ENCODE measurements at places on chromosomes 7 and 10.

- no peak for DNase-seq
These were observed 20.9 kb upstream of the GRIFIN start for GRCh38 chr7:2497065-2497464.

GRCh38 chr7:1030444-1031070, 13.8 kb upstream of the GPR146 start:
- no peak for DNase-seq

GRCh38 chr10:96238646-96239623, 32.4 kb downstream of the BLNK start:
- DNase-seq = no peak

GRCh38 chr10:114207349-114207748, 28.2 kb downstream of the TDRD1 start:
- DNase-seq = no peak

DNA sequence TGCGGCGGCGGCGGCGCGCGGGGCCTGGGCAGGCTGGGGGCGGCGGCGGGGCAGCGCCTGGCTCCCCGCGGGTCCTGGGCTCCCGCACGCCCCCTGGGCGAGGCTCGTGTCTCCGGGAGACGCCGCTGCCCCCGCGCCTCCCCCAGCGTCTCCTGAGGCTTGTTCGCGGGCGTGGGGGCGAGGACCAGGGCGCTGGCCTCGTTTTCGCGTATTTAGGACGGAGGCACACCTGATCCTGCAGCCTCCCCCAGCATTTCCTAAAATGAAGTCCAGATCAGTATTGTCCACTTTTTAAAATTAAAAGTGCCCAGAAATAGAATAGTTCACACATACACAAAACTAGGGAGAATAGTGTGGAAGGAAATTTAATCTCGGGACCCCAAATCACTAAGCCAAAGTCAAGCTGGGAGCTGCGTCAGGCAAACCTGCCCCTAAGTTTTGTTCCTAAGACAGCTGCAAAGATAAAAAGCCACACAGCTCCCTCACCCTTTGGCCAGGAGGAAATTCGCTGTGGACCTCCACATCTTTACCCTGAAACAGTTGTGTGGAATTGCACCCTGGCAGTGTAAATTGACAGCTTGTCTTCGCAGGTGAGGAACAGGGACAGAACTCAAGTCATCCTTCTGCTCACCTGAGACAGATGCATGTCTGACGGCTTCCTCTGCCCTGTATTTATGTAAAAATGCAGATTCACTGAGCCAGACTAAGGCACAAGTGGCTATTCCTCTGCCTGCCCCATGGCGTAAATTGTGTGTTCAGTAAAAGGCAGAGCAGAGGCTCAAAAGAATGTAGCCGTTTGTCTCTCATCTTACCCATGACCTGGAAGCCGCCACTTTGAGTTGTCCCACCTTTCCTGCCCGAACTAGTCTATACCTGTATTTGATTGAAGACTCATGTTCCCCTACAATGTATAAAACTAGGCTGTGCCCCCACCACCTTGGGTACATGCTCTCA, 740 bp downstream of the GALNT11 start:
- no peak for DNase-seq

DNA sequence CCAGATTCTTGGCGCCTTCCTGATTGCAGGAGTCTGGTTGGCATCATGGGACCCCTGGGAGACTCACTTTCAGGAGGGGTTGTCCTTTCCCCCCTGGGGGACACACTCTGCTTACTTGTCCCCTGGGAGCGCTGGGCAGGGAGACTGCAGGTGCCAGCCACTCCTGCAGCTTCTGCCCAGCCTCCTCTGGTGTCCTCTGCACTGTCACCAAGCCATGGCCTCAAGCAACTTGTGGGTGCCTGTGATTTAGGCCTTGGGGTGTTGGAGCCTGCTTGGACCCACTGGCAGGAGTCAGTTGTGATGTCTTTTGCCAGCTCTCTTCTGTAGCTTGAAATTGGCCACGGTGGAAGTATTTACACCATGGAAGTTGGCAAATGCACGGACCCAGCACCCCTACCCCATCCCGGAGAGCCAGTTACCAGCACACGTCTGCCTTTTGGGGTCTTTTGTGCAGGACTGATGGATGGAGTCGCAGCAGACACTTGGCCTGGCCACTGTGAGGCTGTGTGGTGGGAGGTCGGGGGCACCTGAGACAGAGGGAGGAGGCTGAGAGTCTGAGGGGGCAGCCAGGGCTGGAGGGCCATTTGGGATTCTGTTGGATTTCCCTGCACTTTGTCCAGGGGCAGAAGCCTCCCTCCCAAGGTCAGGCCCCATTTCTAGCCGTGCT, 104.7 kb downstream of the LHPP start:
- DNase-seq = no peak

GRCh38 chr10:131728286-131729228, 172.3 kb upstream of the PPP2R2D start:
- no peak for DNase-seq

GRCh38 chr7:47034180-47034579, 547.7 kb downstream of the TNS3 start:
- no peak for DNase-seq

GRCh38 chr10:93465806-93466675, 16.1 kb downstream of the MYOF start:
- DNase-seq = no peak

DNA sequence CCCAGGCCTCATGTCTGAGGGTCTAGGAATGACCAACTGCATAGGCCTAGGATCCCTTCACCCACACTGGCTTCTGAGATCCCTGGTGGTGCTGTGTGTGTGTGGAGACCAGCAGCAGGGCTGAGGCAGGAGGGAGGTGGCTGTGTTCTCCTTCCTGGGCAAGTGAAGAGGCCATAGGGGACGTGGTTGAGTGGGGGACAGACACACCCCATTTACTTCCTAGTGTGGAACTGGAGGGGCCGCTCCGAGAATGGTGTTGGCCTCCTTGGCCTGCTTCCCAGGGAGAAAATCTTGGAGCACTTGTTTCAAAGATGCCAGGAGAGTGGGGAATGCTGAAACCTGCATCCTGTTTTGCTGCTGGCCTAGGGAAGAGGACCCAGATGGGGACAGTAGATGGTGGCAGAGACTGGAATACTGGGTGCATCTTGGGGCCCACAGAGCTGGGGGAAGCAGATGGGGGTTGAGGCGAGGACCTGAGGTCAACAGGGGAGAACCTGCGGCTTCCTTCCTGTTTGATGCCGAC, 19.1 kb downstream of the UBTD1 start:
- no peak for DNase-seq

- no peak for DNase-seq
These were observed 63.4 kb downstream of the CAV1 start for GRCh38 chr7:116588225-116588624.

DNA sequence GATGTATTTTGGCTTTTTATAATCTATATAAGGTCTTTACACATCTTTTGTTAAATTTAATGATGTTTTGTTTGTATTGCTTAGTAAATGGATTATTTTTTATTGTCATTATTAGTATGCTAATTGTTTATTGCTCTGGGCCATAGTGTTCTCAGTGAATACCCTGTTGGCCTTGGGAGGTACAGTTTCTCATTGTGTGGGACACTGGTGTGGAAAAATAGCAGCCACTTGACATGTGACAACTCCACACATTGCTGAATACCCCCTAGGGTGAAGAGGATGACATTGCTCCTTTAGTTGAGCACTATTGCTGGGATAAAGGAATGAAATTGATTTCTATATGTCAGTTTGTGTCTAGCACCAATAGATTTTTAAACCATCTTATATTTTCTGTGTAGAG, 130.9 kb downstream of the CCNY start:
- no peak for DNase-seq

DNA sequence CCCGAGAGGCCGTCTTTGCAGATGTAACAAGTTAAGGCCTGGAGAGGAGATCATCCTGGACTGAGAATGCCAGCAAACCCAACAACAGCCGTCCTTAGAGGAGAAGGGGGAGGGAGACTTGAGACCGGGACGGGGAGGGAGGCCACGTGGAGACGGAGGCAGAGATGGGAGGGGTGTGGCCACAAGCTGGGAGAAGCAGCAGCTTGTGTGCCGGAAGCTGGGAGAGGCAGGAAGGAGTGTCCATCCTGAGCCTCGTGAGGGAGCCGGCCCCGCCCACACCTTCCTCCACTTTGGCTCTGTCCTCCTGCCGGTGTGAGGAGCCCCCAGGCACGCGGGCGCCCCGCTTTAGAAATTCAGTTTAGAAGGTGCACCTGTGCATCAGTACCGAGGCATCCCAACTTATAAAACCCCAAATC, 95.7 kb downstream of the DNAJB6 start:
- DNase-seq = no peak

GRCh38 chr7:55502858-55503440, 69.4 kb downstream of the VOPP1 start:
- no peak for DNase-seq

DNA sequence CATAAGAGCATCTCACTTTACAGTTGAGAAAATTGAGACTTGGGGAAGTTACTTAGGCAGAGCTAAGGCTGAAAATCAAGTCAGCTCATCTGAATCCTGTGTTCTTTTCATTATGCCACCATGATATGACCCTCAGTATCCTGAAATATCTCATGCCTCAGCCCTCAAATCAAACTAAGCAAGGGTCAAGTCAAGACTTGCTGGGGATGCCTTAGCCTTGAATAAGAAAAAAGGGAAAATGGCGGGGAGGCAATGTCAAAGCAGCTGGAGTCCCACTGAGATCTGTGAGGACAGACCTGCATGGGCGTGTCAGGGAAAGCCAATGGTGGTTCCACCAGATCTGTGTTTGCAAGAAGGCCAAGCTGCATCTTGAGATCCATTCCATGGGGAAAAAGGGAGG, 91.0 kb upstream of the CACUL1 start:
- no peak for DNase-seq

- DNase-seq = no peak
These were observed 175.1 kb downstream of the SEPTIN7 start for GRCh38 chr7:35975851-35976454.

GRCh38 chr10:77514870-77515269, 122.7 kb downstream of the KCNMA1 start:
- no peak for DNase-seq

- no peak for DNase-seq
These were observed 70.0 kb downstream of the ARL4A start for GRCh38 chr7:12757443-12757842.

DNA sequence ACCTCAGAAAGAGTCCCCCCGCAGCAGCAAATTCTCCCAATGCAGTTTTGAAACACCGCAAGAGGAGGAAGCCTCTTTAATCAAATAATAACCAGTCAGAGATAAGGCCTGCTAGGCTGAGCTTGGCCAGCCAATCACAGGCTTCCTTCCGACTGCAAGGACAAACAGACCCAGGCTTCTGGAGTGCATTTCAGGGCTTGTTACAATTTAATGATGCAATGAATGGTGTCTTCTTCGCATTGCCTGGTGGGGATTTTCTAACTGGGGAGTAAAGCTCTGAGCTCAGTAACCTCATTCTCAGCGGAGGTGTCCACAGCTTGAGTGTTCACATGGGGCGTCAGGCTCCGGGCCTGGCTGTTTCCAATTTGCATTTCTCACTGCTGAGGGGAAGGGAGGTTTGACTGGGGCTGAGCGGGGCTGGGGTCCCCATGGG, 31.8 kb upstream of the GPAM start:
- DNase-seq = no peak

DNA sequence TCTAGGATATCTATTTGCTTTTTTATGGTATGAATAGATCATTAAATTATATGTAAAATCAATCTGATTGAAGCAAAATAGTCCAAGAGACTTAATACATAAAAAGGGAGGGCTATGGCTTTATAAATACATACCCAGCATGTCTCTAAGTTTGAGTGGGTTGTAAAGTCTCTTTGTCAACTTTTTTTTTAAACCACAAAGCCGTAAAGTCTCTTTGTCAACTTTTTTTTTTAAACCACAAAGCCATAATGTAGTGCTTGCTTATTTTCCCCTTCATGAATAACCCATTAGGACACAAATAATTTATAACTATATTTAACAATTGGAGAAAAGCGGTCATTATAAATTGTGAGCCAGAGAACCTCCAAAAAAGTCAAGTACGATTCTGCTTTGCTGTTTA, 5.7 kb downstream of the HECTD2 start:
- DNase-seq = no peak

- no peak for DNase-seq
These were observed 29.0 kb upstream of the UBE2D1 start for GRCh38 chr10:58305821-58306220.

- no peak for DNase-seq
These were observed 56.6 kb upstream of the TRUB1 start for GRCh38 chr10:114881417-114881816.

- no peak for DNase-seq
These were observed 152.6 kb downstream of the POU6F2 start for GRCh38 chr7:39130274-39130673.

GRCh38 chr7:121006711-121007315, 18.3 kb downstream of the CPED1 start:
- DNase-seq = no peak

GRCh38 chr10:124354411-124355382, 64.0 kb downstream of the OAT start:
- peak; percentile 32 for DNase-seq

DNA sequence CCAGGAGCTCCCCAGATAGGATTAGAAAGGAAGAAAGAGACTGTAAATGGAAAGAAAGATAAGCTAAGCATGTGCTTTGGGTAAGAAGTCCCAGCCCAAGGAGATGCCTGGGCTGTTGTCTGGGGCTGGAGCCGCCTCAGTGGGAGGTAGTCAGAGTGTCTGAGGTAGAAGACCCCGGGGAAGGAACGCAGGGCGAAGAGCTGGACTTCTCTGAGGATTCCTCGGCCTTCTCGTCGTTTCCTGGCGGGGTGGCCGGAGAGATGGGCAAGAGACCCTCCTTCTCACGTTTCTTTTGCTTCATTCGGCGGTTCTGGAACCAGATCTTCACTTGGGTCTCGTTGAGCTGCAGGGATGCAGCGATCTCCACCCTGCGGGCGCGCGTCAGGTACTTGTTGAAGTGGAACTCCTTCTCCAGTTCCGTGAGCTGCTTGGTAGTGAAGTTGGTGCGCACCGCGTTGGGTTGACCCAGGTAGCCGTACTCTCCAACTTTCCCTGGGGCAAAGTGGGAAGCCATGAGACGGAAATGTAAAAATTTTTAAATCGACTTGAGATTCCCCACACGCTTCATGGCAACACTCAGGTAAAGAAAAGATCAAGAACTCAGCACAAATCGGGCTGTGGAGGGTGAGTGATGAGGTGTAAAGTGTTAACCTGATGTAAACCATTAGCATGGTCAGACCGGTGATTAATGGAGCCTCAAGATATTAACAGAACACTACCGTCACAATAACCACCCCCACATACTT, 1.3 kb downstream of the HOXA1 start:
- no peak for DNase-seq

DNA sequence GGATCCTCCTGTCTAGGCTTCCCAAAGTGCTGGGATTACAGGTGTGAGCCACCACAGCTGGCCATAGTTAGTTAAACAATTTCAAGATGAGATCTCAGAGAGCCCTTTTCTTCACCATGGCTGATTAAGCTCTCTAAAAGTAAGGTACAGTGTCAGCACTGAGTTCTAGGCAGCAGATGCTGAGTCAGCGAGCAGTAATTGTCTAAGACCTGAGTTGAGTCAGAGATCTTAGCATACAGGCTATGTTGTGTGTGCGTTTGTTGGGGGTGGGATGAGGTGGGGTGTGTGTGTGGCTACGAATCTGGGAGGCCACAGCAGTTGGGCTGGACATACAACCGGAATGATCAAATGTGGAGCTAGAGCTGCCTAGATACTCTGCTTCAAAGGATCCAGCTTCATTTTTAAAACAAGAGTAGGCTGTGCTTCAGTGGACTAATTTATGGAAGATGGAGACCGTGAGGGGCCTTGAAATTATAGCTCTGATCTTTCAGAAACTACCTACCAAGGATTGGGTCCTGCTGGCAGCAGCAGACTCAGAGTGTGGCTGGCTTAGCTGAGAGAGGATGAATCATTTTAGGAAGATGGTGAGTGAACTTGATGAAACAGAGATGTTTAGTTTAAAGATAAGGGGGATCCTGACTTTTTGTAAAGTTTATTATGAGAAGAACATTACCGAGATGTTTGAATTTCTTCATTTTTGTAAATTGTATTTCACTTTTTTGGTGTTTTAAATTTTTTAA, 17.5 kb upstream of the MTPN start:
- no peak for DNase-seq
